ENCODE measurements at places on chromosomes 12 and 14. TPM values are rescaled to one million over a fixed set of nuclear protein-coding genes. Genes with fewer than 3 reads are reported as not detected.

TBC1D30 gene
- under 0.01 TPM for total RNA-seq

- no peak for DNase-seq
Measured at GRCh38 chr14:105204206-105204930, 23.3 kb upstream of the NUDT14 start.

GRCh38 chr12:26712892-26713291 is 120.1 kb downstream of the ITPR2 start:
- DNase-seq = no peak

DNA sequence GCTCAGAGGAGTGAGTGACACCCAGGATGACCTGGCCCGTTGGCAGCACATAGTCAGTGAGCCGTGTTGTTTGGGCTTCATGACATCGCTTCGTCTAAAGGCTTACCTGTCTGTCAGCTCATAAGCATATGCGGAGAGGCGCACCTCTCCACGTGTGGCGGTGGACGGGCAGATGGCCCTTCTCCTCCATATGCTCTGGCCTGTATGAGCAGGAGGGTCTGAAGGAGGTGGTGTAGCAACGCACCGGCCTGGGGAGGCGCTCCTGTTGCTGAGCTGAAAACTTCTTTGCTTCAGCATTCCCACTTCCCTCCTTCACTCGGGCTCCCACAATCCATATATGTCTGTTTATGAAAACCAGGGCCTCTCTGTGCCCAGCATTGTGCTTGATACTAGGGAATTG is 186.1 kb downstream of the TSPAN9 start:
- DNase-seq = no peak

GRCh38 chr12:129665414-129665813 is 238.4 kb downstream of the TMEM132D start:
- no peak for DNase-seq

- no peak for DNase-seq
Measured at GRCh38 chr12:59484575-59484974, 111.3 kb upstream of the SLC16A7 start.

- DNase-seq = no peak
Measured at GRCh38 chr12:12266389-12266872, 413 bp downstream of the LRP6 start.

- DNase-seq = no peak
Measured at GRCh38 chr12:92506891-92507290, 195.9 kb upstream of the PLEKHG7 start.

DNA sequence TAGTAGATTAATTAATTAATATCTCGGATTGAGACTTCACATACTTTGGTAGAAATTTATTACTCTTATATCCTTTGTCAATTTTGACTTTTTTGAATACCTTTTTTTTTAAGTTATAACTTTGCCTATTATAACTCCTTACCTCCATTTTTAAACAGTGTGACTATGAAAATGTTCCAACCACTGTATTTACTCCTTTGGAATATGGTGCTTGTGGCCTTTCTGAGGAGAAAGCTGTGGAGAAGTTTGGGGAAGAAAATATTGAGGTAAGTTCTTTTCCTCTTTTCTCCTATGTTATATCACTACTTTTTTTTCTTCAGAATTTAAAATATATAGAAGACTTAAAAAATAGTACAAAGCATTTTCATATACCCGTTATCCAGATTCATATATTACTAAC is 27.8 kb downstream of the EID3 start:
- no peak for DNase-seq

DNA sequence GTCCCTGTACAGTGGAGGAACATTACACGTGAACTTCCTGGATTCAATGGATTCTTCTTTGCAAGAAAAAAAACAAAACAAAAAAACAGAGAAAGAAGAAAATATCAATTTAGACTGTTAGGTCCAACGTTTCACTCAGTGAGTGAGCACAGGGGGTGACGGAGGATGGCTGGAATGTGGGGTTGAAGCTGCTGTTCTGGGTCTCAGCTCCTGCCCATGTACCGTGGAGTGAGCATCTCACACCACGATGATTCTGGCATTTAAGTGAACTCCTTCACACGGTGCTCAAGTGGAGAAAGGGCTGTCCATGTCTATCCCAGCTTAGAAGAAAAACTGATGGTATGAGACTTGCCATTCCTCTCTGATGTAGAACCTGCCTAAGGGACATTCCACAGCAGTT is 23.2 kb downstream of the CCND2 start:
- no peak for DNase-seq

DNA sequence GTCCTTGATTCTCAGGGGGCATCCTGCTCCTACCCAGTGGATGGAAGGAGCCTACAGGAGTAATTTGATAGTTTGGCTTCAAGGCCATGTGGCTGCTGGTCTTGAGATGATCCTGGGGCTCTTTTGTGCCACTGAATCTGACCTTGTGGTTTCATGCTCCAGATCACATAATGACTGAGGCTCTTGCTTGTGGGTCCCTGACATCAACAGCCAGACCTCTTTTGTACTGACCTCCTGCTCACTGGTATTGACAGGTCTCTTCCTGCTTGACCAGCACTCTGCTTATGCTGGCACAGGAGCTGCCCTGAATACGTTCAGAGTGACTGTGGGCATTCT is 23.2 kb upstream of the JPH4 start:
- no peak for DNase-seq

DNA sequence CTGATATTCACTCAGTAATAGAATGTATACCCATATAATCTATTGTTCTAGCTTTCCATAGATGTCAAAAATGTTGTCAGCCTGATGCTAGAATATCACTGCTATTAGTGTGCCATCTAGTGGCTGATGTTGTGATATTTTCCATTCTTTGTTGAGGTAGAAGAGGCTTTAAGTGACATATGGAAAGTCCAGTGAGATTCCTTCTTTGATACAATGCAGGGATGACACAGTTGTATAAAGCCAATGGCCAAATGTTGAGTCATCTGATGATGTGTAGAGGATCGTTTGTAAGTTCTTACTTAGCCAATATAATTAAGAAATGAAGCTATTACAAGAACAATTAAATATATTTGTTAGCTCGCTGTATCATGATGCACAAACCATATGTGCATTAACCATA is 58.1 kb upstream of the PCED1B start:
- DNase-seq = peak; percentile 80
